GM19239 (cell line): ENCODE measurements at places on chromosomes 2 and 18.

- no peak for DNase-seq
Measured at GRCh38 chr2:18559531-18560030, 872 bp downstream of the RDH14 start.

DNA sequence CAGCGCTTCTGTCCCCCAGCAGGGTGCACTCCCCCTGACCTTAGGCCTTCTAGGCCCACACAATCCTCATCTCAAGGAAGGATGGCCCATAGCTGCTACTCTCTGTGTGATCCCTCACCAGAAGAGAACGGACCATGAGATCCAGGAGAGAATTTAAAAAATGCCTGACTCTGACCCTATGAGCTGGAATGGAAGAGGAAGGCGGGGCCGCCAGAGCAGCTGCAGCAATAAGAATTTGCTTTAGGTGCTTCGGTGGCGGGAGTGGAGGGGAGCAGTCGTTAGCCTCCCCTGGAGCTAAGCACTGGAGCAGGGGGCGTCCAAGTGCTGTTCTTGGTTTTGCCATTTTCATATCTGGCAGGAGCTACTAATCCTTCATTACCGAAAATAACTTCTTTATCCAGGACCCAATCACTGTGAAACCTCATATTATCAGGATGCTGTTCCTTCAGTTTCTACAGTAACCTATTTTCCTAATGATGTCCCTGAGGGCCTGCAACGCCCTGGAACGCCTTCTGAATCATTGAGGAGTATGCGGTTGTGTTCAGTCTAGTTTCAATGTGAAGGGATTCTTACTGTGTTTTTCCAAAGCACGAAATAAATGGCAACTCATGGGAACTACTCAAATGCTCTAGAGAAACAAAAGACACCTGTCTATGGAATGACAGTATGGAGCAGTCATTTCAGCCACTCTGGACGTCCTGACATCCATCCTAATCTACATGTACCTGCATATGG, 105.1 kb upstream of the SIX2 start:
- no peak for DNase-seq

GRCh38 chr18:70499218-70499691, 210.4 kb downstream of the SOCS6 start:
- no peak for DNase-seq

DNA sequence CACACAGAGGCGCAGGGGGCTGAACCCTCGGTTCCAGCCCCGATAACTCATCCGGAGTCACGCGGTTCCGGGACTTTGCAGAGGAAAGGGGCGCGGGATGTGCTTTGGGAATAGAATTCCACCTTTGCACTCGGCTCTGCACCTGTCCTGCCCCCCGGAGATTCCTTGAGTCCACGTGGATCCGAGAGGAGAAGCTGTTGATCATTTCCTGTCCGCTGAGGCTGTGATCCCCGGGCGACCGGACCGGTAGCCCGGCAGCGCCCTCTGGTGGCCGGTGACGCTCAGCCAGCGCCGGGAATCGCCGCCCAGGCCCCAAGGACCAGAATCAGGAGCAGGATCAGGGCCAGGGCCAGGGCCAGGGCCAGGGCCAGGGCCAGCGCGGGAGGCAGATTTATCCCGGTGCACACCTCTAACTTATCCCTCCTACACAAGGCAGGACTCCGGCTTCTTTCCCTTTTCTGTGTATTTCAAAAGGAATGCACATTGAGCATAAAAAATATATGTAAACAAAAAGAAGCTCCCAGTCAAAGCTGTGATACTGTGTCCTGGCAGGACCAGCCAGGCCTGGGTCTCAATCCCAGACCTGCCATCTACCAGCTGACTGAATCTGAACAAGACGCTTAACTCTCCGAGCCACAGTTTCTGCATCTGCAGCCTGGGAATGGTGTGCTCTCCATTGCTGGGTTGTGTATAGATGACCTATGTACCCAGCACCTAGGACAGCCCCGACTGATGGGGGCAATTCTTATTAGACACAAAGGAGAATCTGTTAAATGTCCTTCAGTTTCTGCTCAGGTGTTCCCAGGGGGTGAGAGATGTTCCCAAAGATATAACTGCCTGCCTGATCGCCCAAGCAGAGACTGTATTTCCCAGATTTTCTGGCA, 8.5 kb upstream of the SPATA3 start:
- peak; percentile 97 for DNase-seq

- DNase-seq = peak; percentile 53
Measured at GRCh38 chr2:69946351-69947324, 14.8 kb downstream of the ASPRV1 start.

DNA sequence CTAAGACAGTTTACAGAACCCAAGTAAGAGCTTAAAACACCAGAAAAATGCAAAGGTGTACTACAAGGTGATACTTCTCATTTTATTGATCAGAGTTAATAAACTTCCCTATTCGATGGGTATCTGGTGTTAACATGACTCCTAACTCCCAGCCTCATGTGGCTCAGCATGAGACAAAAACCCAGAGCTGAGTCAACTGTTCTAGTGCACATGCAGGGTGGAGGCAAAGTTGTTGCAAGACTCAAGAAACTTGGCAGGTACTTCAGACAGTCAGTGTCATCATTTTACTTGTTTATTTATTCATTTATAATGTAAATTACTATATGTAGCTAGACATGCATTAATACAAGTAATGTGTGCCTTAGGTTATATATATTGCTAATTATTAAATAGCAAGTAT, 216.6 kb upstream of the DSEL start:
- DNase-seq = no peak

GRCh38 chr2:19860022-19860421, 41.8 kb downstream of the TTC32 start:
- DNase-seq = no peak

GRCh38 chr2:159616286-159616701, at the start of gene BAZ2B:
BAZ2B (minus strand) TSS chr2:159616548; CDS start chr2:159478719, 137,829 bp downstream.
- DNase-seq = peak; percentile 4

GRCh38 chr2:61367177-61367576, 103.7 kb downstream of the USP34 start:
- no peak for DNase-seq

DNA sequence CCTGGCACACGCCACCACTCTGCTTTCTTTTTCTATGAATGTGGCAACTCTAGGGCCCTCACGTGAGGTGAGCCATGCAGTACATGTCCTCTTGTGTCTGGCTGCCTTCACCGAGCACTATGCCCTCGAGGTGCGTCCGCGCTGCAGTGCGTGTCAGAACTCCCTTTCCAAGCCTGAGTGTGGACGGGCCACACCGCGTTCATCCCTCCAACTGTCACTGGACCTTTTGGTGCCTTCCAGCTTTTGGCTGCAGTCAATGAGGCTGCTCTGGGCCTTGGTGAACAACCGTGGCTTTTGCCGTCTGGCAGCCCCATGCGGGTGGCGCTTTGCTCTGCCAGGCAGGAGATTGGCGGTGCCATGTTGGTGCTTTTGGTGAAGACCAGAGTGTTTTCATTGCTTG, 74.0 kb downstream of the TSHZ1 start:
- no peak for DNase-seq

DNA sequence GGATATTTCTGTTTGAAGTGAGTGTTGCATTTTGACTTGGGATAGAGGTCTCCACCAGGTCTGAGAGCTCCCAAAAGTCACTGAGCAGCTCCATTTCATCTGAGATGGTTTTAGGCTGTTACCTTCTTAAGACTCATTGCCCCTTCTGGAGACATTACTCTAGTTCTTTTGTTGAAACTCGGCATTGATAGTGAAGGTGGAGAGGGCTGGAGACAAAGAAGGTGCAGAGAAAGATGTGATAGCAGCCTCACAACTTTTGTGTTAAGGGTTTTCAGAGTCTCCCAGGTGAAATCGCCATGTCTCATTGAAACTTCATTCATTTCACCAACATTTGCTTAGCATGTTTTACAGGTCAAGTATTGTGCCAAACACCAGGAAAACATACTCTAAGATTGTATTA, 219.6 kb downstream of the INSIG2 start:
- DNase-seq = no peak

- peak; percentile 37 for DNase-seq
Measured at GRCh38 chr2:109129356-109129920, 433 bp downstream of the SH3RF3 start.

GRCh38 chr2:55771612-55772011, 78.0 kb upstream of the PNPT1 start:
- DNase-seq = no peak

DNA sequence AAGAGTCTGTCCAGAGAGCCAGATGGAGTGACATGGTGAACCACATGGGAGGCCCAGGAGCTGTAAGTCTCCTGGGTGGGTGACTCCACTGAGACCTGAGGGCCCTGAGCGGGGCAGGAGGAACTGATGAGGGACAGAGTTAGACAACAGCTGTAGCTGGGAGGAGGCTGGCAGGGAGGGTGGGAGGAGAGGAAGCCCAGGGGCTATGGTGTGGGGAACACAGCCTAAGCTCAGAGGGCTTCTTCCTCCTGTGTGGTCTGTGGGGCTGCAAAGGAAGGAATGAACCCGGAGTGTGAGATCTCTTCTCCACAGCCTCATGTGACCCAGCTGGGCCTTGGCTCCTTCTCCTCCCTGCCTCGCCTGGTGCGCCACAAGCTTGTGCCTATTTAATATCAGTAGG, 395.6 kb upstream of the HS6ST1 start:
- DNase-seq = no peak

DNA sequence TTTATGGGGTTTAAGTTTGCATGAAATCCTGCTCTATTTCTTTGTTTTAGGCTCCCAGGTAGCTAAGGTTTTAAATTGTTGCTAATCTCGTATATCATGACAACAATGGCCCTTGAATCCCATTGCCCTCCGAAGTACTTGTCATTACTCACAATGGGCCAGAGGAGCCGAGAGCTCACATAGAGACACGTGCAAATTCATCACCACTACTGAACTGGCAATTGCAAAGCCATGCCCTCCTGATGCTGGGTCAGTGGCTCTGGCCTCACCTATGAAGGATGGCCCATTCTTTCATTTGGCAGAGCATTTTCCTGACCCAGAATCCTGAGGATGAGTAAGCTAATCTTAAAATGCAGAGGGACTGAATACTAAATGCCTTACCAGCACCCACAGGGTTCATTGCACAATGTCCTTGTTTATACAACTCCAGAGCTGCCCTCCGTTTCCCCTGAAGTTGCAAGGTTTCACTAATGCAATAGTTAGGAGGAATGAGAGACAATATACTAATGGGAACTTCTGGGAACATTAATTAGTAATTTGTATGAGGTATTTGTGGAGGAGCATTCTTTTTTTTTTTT, 71.6 kb upstream of the GAREM1 start:
- DNase-seq = no peak

DNA sequence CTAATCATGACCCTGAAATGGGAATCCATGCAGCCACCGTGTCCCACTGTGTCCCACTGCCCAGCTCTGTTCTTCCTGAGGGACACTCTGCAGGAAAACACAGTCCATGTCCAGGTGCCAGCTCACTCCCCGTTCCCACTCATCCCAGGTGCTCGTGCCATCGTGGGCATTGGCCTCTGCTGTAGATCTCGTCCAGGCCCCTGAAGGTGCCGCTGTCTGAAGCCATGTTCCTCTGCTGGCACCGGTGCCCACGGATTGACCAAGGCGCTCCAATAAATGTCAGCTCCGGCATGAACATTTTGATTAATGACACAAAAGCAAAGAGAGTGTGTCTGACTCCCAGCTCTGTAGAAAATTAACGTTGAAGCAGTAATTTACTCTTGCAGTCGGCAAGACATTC, 280.1 kb upstream of the SALL3 start:
- DNase-seq = no peak

DNA sequence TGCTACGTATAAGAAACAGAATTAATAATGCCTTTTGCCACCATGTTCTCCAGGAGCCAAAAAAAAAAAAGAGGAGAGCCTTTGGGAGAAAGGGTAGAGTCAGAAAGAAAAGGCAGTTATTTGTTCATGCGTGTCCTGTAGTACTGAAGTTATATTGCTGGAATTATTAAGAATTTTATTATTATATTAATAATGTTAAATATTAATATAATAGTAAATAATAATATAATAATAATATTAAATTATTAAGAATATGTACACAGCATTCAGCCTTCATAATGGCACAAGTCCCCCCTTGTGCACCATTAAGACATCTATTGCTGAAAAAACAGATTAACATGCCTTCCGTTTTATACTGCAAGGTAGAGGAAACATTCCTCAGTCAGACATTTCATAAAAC, 8.1 kb downstream of the REG1A start:
- no peak for DNase-seq

DNA sequence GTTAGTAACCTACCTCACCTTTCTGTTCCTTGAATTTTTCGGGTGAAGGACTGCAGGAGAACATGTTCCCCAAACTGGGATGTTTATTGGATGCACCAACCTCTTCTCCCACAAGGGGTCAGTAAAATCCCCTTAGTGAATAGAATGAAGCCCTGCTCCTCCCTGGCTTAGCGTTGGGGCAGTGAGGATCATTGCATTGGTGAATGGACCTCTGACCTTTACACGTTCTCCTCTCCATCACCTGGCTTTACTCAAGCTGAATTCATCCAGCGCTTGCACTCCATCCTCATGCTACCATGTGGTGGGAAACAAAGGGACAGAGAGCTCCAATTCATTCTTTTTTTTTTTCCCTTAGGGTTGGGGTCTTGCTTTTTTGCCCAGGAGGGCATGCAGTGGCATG, 157.2 kb downstream of the MIB1 start:
- peak; percentile 39 for DNase-seq

DNA sequence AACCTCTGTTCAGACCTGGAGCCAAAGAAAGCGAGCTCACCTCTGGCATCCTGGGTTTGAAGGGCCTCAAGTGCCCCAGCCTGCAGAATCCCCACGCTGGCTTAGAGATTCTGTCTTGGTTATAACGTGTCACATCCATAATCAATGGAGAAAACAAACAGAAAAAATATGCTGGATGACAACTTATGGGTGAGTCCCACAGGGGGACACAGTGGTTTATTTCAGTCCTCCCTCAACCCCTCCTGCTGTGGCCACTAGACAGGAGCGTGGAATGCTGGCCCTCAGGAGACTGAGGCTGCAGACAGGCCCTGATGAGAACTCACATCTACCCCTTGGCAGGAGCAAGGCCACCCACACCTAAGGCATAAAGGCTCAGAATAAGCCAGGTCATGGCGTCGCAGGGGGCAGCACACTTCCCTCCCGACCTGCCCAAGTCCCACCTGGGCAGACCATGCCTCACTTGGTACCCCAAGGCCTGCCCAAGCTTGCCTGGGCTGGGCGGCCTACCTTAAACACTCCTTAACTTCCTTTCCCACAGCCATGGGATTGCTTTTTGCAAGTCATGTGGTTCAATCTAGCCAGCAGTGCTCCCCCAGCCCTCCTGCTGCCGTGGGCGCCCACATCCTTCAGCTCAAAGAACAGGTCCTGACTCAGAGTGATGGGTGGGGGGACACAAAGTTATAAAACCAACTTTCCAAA, 19.9 kb downstream of the COX7A2L start:
- DNase-seq = no peak

GRCh38 chr2:133374781-133375180, 193.5 kb downstream of the NCKAP5 start:
- DNase-seq = no peak
